Frontal cortex (tissue), 4 donors: ENCODE measurements at places on chromosomes 11 and 22. TPM values are rescaled to one million over a fixed set of nuclear protein-coding genes. Genes with fewer than 3 reads are reported as not detected.
A peak's percentile ranks its signal among the peaks of the same experiment; 100 is the strongest.

DNA sequence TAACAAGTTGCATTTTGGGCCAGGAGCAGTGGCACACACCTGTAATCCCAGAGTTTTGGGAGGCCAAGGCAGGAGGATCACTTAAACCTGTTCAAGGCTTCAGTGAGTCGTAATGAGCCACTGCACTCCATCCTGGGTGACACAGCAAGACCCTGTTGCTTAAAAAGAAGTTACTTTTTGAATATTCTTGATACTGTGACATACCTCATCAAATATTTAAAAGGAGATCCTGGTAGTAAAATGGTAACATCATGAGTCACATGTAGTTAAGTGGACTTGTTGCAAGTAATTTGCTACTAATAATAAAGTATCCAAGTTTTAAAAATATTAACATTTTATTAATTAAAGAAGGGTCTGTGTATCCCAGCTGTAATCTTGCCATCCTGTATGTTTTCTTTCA is 18.3 kb downstream of the HMGXB4 start:
- DNase-seq: no peak

DNA sequence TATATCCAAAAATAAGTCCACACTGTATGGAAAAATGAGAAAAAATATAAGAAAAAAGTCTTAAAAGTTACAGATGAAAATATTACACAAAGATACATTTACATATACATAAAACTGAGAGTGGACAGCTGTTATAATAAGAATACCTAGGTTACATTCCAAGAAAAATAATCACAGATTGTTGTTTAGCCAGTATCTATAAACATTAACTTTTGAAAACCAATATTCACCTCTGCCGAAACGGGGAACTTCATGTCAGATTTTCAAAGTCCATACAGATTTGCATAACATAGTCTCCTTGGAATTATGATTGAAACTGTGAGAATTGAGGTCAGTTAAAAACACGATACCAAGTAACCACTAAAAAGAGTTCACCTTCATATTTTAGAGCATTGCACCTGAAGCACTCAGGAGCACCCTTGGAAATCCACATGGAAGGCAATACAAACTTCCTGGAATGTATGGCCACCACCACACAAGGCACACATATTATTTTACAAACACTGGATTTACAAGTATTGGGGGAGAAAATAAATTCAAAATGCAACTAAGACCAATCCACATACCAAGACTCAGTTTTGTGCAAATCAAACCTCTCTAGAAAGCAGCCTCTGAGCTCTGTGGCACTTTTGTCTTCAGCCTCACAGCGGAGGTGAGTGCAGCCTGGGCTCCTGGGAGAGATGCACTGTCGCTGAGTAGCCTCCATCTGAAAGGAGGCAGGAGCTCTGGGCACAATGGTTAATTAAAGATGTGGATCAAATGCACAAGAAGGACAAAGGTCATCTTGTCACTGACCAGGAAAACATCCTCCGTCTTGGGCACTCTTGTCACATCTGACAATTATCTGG is 34.4 kb downstream of the ZNF195 start:
- no peak for DNase-seq

DNA sequence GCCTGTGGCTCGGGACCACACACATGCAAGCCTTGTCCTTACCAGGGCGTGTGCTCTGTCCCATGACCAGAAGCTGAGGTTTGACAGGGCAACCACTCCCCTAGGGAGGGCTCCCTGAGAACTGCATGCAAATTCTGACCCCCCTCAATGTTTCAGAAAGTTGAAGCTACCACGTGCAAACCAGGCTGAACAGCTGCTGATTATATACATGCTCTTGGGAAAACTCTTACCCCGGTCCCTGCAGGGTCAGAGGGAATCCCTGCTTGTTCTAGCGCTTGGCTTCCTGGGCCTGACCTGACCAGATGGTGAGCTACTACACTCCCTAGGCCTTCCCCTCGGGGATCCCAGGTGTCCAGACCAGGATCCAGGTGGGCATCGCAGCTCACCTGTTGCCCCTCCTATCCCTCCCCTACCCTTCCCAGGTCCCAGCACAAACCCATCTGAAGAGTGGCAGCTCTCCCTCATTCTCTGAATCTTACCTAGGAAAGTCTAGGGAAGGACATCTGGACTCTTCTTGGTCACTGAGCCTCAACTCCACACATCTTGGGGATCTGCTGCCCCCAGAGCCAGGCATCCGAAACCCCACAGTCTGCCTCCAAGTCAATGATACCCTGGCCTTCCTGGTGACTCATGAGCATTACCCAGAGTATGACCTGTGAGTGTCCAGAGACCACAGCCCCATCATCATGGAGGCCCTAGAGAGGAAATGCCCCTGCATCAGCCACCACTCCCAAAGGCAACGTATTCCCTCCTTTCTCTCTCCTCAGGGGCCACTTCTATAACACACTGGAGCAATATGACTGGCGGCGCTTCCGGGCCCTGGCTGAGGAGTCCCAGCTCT is 61.5 kb downstream of the BTG4 start:
- DNase-seq: no peak

- no peak for DNase-seq
These were observed 114.5 kb downstream of the MAML2 start for GRCh38 chr11:96228473-96228891.

- DNase-seq: peak; percentile 93
These were observed 195.3 kb downstream of the BRD1 start for GRCh38 chr22:49632199-49633009.

Gene SHANK3
- total RNA-seq: 4.1 TPM

Gene HPX
- 0.82 TPM for total RNA-seq

Gene ACR
- not detected for total RNA-seq

Gene OR5B21
- total RNA-seq: not detected

Gene EXT2
- 142 TPM for total RNA-seq

Gene TMPRSS6
- not detected for total RNA-seq
